Activated CD4-positive, alpha-beta T cell treated with anti-CD3 and anti-CD28 coated beads for 4 hours (primary cell): ENCODE measurements at places on chromosomes 12 and 14.

DNA sequence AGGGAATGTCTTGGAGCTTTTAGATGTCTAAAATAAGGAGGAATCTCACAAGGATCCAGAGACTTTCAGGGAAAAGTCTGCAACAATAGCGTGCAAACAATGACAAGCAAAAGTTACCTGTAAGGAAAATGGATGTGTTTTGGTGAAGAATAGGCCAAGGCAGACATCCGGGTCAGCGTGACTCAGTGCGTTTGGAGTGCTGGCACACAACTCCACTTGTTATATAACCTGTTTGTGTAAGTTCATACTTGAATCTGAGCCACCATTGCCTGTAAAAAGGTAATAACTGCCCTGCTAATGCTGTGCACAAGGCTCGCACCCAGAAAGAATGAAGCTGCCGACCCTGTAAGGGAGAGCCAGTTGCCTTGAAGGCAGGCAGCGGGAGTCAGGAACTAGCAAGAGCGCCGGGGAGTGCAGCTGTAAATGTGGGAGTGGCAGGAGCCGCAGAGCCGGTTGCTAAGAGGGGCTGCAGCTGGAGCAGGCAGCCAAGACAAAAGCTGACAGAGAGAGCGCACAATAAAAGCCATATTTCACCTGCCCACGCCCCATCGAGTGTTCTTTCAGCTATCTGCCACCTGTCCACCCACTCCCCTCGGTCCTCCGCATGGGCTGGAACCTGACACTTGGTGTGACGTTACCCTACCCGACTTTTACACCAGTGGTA lies 638.5 kb upstream of the MIS18BP1 start:
- no peak for DNase-seq

DNA sequence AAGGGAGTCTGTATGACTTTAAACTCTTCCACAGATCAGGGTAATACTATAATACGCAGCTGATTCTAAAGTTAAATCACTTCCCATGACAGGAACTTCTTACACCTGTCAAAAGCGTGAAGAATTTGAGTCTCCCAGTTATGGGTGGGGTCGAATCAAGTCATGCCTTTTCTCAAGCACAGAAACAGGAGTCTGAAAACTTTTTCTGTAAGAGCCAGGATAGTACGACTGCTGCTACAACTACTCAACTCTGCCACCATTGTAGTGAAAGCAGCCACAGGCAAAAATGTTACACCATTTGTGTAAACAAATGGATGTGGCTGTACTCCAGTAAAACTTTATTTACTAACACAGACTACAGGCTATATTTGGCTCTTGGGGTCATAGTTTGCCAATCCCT lies 90.3 kb downstream of the DUSP6 start:
- no peak for DNase-seq

- no peak for DNase-seq
Measured at GRCh38 chr14:72525087-72525915, 368.6 kb downstream of the DPF3 start.

GRCh38 chr12:99157946-99158345 lies 489.6 kb upstream of the GARIN6 start:
- no peak for DNase-seq

DNA sequence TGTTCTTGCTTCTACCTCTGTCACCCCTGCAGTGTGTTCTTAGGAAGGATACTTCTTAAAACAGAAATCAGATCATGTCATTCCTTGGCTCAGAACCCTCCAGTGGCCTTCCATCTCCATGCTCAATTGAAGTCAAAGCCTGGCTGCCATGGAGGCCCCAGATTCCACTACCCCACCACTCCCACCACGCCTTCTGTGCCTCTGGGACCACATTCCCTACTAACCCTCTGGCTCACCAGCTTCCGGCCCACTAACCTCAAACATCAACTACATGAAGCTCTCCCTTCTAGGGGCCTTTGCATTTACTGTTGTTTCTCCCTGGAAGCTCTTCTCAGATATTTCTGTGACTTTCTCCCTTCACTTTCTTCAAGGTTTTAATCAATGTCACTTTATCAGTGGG lies 76.1 kb upstream of the REP15 start:
- DNase-seq: no peak

DNA sequence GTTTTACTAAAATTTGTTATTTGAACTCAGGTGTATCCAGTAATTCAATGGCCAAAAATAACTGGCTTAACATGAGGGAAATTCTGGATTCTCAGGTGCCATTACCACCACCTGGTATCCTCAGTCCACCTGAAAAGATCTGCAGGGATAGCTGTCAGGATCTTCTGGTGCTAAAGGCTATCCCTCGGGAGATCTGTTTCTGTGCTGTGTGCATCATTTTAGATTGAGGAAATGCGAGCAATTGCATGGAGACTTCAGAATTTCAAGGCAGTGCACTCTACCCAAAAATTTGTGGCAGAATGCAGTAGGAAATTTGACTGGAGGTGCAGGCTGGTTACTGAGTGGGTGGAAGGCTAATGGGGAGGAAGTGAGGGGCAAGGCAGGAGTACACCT lies 26.4 kb downstream of the ZCCHC8 start:
- no peak for DNase-seq

DNA sequence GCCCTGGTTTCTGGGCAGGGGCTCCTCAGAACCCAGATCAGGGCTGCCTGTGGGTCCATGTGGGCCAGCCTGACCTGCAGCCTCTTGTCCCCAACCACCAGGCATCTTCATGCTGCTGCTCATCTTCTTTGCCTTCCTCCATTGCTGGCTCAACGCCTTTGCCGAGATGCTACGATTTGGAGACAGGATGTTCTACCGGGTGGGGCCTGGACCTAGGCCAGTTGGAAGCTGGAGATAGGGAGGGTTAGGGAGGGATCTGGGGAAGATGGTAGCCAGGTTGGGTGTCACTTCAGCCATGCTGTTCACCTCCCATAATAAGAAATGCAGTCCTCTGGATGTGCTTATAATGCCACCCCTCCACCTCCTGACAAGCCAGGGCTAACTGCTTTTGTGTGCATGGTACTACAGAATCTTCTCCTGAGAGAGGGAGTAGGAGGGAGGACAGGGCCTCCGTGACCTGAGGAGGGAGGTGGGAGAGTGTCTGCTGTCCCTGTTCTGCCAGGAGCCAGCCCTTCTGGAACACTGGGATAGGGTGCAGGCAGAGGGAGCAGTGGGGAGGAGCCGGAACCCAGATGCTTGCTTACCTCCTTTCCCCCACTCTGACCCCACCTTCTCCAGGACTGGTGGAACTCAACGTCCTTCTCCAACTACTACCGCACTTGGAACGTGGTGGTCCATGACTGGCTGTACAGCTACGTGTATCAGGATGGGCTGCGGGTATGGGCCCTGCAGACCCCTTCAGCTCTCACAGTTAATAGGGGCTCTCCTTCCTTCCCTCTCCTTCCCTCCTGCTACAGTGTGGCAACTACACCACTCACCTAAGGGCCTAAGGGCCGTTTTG lies 17.6 kb downstream of the SOAT2 start:
- DNase-seq: no peak

DNA sequence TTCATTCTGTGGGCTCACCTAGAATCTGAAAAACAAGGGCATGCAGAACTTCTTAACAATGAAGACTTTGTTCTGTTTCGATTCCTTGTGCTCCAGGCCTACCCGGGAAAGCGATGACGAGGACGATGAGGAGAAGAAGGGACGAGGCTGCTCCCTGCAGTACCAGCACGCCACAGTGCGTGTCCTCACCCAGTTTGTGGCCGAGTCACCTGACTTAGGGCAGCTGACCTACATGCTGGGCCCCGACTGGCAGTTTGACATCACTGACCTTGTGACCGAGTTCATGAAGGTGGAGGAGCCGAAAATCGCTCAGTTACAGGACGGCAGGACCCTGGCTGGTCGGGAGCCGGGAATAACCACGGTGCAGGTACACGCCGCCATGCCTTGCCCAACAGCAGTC lies 585.4 kb downstream of the AACS start:
- DNase-seq: no peak

GRCh38 chr14:33948145-33948868 lies 2.6 kb downstream of the EGLN3 start:
- no peak for DNase-seq

DNA sequence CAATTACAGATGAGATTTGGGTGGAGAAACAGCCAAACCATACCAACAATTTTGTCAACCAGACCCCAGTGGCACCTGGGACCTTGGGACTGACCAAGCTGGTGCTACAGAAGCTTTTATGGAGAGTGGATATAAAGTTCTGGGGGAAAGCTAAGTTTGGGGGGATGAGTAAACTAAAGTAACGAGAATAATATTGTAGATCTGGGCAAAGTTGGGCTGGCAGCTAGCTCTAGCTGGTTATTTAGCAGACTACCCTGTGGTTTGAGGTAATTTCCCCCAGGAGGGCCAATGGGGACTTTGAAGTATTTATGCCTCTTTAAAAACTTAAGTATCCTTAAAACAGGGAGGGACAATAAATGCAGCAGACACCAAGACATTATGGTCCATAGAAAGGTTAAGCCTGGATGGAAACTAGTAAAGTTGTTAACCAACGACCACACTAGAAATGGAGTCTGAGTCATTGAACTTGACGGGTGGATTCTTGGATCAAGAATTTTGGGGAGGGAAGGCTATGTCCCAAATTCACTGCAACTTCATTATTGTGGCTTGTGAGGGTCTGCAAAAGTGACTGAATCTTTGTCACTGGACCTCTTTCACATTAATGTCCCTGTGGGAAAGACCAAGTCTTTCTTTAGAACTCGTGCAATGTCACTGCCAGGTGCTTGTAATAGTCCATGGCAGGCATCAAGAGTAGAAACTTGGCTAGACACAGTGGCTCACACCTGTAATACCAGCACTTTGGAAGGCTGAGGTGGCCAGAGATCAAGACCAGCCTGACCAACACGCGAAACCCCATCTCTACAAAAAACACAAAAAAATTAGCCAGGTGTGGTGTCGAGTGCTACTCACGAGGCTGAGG lies 48.5 kb upstream of the OR5AU1 start:
- no peak for DNase-seq

GRCh38 chr12:79001404-79001803 lies 136.8 kb downstream of the SYT1 start:
- no peak for DNase-seq

DNA sequence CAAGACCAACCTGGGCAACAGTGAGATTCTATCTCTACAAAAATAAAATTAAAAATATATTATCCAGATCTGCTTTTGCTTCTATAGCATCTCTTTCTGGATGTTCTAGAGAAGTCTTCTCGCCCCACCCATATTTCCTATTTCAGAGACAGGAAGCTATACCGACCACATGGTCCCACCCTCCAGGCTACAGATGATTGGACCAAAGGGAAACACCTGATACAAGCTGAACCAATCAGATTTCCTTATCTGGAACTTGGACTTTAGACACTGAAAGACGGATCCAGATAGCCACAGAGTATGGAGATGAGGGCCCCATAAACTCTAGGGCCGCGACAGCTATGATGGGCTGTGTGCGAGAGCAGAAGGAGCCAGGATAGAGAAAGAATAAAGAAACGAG lies 48.7 kb downstream of the CCDC60 start:
- no peak for DNase-seq

GRCh38 chr12:62637679-62638078 lies 171.1 kb downstream of the MON2 start:
- DNase-seq: no peak

DNA sequence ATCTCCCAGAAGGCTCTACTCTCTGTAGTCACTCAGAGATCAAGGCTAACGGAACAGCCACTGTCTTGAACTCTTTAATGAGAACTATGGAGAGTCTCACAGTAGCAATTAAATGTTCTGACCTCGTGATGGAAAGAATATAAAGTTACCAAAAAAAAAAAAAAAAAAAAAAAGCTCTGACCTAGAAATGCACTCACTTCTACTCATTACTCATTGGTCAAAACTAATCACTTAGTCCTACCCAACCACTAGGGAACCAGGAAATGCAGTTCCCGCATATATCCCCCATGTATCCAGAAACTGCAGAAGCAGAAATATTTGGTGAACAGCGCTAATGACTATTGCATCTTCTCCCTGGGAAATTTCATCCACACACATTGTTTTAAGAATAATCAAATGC lies 29.5 kb upstream of the C12orf76 start:
- DNase-seq: no peak

- DNase-seq: no peak
Measured at GRCh38 chr14:32941668-32942065, 3.0 kb downstream of the NPAS3 start.

GRCh38 chr12:123990511-123990910 lies 17.5 kb downstream of the ZNF664 start:
- DNase-seq: no peak

GRCh38 chr14:99481745-99482099 lies 513 bp downstream of the CCNK start:
- DNase-seq: peak; percentile 10

DNA sequence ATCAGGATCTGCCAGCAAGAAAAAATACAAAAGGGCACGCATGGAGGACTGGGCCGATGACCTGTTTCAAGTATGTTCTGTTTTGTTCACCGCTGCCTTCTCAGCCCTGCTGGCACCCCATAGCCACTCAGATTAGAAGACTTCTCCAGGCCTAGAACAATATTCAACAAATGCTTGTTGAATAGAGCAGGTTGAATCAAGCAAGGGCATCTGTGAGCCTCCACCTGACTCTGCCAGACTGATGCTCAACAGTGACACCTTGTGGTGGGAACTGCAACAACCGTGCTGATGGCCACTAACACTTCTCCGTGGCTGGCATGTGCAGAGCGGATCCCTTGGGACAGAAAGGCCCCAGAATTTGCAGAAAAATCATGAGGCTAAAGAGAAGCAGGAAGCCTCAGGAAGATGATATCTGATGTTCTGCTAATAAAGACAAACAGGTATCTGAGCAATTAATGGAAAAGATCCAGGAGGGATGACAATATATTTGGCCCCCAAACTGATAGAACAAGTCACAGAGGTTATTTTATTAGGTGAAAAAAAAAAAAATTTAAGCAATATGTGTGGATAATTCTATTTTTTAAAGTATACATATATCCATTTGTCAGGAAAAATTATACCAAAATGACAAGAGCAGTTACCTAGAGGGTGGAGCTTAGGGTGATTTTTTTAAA lies 114.3 kb downstream of the KSR2 start:
- peak; percentile 20 for DNase-seq

DNA sequence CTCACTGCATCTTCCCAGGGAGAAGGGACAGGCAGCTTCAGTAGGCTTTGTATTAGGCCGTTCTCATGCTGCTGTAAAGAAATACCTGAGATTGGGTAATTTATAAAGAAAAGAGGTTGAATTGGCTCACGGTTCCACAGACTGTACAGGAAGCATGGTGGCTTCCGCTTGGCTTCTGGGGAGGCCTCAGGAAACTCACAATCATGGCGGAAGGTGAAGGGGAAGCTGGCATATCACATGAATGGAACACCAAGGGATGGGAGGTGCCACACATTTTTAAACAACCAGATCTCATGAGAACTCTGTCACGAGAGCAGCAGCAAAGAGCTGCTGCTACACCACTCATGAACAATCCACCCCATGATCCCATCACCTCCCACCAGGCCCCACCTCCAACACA lies 182.2 kb upstream of the SFSWAP start:
- no peak for DNase-seq

GRCh38 chr12:130375296-130376287 lies 37.9 kb downstream of the PIWIL1 start:
- no peak for DNase-seq
